ENCODE measurements at places on chromosomes 1 and 21.

DNA sequence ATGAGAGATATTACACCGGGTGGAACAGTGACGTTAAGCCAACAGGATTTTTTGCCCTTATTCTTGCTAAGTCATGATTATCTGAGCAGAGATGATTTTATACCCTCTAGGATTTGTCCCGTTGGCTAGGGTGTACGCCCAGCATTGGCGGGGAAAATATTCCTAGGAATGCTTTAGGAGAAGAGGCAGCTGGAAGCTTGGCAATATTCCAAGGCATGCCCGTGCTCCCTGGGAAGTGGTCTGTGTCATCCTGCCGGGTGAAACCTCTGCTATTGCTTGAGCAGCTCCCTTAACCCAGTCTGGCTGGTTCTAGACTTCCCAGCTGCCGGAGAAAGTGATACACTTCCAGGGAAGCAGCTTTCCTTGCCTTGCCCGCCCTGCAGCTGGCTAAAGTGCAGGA, 16.2 kb downstream of the CHRNB2 start:
- DNase-seq: no peak

DNA sequence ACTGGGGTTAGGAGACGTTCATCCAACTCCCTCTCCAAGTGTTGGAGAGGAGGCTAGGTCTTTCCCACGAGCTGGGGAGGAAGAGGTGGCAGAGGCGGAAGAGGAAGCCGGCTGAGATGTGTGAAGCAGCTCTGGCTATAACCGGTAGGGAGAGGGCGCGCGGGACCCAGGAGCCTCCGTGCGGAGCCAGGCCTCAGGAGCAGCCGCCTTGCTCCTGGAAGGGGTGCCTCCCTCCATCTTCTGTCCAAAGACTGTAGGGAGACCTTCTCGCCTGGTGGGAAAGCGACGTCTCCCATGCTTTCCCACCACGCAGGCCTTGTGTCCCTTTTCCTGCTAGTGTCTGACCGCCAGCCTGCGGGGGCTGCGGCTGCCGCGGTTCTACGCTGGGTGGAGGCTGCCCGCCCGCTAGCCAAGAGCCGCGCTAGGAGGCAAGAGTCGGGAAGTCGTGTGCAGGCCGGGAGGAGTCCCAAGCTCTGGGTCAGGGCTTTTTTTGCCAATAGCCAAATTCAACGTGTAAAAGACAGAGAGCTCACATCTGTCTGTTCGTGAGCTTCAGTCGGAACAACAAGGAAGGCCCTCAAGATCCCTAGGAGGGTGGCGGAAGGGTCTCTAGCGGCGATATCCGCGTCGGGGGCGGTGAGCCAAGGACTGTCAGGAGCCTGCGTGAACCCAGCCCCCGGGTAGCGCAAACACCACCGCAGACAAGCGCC, 8.4 kb upstream of the NBPF11 start:
- no peak for DNase-seq

DNA sequence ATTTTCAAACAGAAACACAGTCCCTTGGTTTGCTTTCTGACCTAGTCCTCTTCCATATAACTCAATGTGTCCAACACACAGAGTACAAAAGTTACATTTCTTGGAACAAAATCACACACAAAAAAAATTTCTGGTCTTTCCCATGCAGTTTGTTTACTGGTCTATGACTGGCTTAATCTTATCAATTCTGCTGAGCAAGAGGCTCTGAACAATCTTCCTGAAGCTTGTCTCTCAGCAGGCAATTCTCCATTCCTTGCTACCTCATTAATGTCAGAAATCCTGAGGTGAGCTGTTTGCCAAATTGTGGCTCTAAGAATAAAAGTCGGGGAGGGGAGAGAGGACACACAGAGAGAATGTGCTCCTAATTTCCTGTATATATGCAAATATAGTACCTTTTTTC, 423.6 kb downstream of the HLX start:
- no peak for DNase-seq

- DNase-seq: no peak
Measured at GRCh38 chr1:20491866-20492265, 5.9 kb upstream of the CAMK2N1 start.

GRCh38 chr1:12618965-12619791, 1.2 kb upstream of the DHRS3 start:
- no peak for DNase-seq

DNA sequence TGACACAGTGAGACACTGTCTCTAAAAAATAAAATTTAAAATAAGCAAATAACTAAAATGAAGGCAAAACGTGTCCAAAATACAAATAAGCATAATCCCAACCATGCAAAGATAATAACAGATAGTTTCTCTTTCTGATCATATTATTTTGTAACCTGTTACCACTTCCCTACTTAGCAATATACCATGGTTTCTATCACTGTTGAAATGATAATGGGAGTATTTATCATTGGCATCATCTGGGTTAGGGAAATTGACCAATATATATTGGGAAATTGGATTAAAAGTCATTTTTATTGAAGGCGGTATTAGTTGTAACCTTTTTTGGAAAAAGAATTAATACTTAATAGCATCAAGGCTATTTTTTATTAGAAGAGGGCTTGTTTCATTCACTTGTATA, 47.0 kb downstream of the USP25 start:
- DNase-seq: no peak
